ENCODE measurements at places on chromosomes 12 and 14. TPM values are rescaled to one million over a fixed set of nuclear protein-coding genes. Genes with fewer than 3 reads are reported as not detected.

DNA sequence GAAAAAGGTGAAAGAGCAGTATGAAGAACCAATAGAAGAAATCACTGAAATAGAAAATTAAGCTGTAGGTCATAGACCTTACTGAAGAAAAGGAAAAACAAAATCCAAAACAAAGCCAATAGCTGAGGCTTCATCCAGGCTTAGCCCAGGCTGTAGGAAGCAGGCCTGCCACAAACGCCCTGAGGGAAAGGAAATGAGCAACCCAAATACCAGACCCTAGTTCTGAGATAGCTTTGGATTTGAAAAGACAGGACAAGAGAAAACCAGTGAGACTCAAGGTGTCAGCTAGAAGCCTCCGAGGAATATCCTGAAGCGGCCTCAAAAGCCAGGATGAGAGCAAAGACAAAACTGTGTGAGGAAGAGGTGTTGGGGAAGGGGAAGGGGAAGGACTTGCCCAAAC is 79.2 kb downstream of the FERMT2 start:
- DNase-seq, result no peak

GRCh38 chr12:48489012-48489411 is 6.7 kb downstream of the C12orf54 start:
- DNase-seq, result no peak

- DNase-seq, result no peak
Measured at GRCh38 chr14:77377502-77377844, 294 bp downstream of the SAMD15 start.

GRCh38 chr12:45713078-45713477 is 16.4 kb upstream of the ARID2 start:
- DNase-seq, result no peak

GRCh38 chr12:68821357-68822188 is 13.6 kb downstream of the MDM2 start:
- no peak for DNase-seq

The PRICKLE1 gene
- total RNA-seq, result 73.0 TPM

DNA sequence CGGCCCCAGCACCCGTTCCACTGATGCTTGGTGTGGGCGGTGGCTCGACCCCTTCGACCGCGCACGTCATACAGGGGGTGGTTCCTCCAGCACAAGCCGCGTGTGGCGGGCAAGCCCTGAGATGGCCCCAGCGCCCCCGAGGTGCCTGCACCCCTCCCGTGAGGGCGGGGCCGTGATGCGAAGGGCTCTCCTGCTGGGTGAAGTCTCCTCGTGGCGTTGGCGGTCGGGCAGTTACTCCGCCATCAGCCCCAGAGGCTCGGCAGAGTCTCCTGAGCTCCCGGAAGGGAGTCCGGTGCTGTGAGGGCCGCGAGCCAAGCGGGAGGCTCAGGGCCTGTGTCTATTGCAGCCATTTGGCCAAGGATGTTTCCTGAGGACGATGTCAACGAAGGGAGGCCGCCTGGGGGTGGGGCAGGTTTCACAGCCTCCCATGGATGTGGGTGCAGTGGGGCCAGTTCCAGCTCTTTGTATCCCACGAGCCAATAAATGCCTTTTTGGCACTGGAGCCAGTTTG is 78.1 kb upstream of the GALNT9 start:
- DNase-seq, result no peak

The WNT5B gene
- total RNA-seq, result 8.7 TPM

The CLEC14A gene
- total RNA-seq, result 33.6 TPM

GRCh38 chr14:88667555-88668273 is 104.9 kb downstream of the ZC3H14 start:
- DNase-seq, result no peak

The WDR20 gene
- 33.2 TPM for total RNA-seq

DNA sequence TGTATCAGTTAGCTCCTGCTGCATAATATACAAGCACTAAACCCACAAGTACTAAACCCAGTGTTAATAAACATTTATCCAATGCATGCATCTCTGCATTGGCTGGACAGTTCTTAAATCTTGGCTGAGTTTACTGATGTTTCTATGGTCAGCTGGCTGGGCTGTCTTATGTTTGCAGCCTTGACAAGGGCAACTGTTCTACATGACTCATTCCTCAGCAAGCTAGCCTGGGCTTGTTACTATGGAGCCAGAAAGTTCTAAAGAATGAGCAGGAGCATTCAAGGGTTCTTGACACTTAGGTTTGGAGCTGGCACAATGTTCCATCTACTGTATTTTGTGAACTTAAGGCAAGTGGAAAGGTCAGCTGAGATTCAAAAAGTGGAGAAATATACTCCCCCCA is 199.1 kb downstream of the GLT1D1 start:
- DNase-seq, result no peak

DNA sequence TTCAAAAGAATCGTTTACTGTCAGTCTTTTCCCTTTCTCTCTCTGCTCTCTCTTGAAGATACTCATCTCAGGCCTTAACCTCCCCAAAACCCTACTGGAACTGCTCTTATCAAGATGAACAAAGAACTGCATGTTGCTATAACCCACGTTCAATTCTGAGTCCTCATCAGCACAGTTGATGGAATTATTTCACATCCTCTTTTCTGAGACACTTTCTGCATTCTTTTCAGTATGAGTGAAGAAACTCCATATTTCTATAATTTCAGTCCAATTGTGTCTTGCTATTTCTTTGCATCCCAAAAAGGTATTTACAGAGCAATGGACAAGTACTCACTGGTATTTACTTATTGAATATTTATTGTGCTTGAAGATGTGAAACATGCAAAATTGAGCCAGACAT is 160.1 kb upstream of the CPNE8 start:
- no peak for DNase-seq

The GLIPR1L1 gene
- not detected for total RNA-seq

The APOF gene
- not detected for total RNA-seq

- no peak for DNase-seq
Measured at GRCh38 chr12:5807514-5808219, 137.4 kb downstream of the ANO2 start.

DNA sequence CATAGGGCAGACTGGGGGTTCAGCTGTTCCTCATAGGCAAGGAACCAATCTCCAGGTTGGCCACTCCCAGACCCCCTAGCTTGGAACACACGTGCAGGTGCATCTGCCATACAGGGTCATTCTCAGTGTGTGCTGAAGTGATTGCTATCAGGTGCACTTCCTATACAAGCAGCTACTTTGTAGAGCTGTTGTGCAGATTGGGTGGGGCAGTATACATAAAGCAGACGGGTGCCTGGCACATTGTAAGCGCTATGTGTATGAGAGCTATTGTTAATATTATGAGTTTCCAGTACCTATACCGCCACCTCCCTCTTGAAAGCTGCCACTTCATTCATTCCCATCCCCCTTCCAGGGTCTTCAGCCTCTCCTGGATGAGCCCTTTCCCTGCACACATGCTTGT is 17.3 kb downstream of the IRF2BPL start:
- DNase-seq, result no peak

The GNG2 gene
- total RNA-seq, result 97.2 TPM

GRCh38 chr14:60637479-60638315 is 11.6 kb downstream of the SIX1 start:
- no peak for DNase-seq

DNA sequence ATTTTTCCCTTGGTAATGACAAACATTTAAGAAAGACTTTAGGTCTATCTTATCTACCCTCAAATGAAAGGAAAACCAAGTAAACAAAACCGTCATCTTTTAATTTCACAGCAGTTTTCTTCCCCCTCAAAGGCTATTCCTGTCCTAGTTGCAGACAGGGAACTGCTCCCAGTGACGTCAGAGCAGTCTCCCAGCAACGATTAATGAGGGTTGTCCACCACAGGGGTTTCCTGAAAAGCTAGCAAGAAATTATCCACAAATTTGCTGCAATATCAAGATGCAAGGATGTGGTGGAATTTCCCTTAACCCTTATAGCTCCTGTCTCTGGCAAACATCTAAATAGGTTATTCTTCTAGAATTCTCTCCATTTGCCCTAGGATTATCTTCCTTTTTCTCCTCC is 89.1 kb upstream of the STAC3 start:
- no peak for DNase-seq

- DNase-seq, result no peak
Measured at GRCh38 chr12:25041006-25041741, 92.3 kb upstream of the BCAT1 start.

The SIX6 gene
- total RNA-seq, result not detected

DNA sequence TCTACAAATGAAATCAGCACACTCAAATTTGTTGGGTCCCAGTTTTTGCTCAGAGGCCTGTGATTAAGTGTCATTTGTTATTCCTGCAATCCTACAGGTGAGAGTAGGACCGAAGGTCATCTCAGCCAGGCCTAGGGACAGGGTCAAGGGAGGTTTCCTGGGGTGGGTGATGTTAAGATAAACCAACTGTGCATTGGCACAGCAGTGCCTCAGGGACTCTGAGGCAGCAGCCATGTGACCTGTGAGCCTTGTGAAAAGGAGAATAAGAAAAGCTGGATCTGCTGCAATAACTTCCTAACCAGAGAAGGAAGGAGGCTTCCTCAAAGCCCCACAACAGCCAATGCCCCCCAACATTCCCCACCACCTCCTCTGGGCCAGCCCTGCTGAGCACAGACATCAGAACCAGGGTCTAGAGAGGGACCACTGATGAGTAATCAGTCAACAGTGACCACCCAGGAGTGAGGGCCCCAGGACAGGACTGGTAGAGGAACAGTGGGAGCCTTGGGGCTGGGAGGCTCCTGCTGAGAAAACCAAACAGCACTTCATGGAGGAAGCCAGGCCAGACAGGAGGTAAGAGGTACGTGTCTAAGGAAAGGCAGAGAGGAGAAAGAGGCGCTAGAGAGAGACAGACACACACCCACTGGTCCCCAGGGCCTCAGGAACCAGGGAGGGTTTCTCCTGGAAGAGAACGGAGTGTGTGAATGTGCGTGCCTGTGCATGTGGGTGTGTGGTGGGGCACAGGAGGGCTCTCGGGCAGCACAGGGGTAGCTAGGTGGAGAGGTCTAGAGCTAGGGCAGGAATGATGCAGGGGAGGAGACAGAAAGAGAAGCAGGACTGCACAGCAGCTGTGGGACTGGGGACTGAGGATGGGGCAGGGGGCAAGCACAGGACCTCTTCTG is 82.4 kb downstream of the ITPK1 start:
- peak; percentile 62 for DNase-seq

The E2F7 gene
- total RNA-seq, result 0.85 TPM

DNA sequence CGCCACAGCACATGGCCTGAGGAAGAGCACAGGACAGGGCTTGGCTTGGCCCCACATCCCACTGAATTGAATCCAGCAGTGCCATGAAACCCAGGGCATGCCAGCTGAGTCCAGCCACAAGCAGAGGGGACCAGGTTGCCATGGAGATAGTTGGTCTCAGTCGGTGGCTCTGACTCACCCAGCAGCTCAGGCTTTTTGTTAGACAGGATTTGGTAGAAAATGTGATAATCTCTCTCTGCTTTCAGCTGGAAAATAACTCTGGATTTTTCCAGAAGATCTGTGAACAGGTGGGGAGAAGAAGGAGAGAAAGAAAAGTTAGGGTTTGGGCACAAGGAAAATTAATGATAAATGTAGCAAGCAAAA is 4.8 kb downstream of the MYH7 start:
- DNase-seq, result peak; percentile 16

The GUCY2C gene
- not detected for total RNA-seq
